ENCODE measurements at places on chromosomes 7 and 10. TPM values are rescaled to one million over a fixed set of nuclear protein-coding genes. Genes with fewer than 3 reads are reported as not detected.

PLXNA4 gene
- 3.2 TPM for polyA plus RNA-seq

FRMD4A gene
- 19.8 TPM for polyA plus RNA-seq

GRB10 gene
- 19.9 TPM for polyA plus RNA-seq

LCOR gene
- 46.1 TPM for polyA plus RNA-seq

NRCAM gene
- 11.8 TPM for polyA plus RNA-seq

RPEL1 gene
- 0.09 TPM for polyA plus RNA-seq

PLCE1 gene
- 27.4 TPM for polyA plus RNA-seq

PKD2L1 gene
- 0.48 TPM for polyA plus RNA-seq

ADAM12 gene
- polyA plus RNA-seq = 2.2 TPM

ZNF862 gene
- 13.9 TPM for polyA plus RNA-seq

PCLO gene
- polyA plus RNA-seq = 10.7 TPM

SMKR1 gene
- 1.1 TPM for polyA plus RNA-seq

SEMA3D gene
- 14.4 TPM for polyA plus RNA-seq

ZNF853 gene
- 5.7 TPM for polyA plus RNA-seq

ATXN7L1 gene
- polyA plus RNA-seq = 24.3 TPM

TAS2R5 gene
- polyA plus RNA-seq = 6.6 TPM

TSPAN12 gene
- 99.6 TPM for polyA plus RNA-seq

DRGX gene
- polyA plus RNA-seq = 0.78 TPM

CALCR gene
- polyA plus RNA-seq = 0.34 TPM
